Daoy (cell line): ENCODE measurements at places on chromosomes 4 and X. TPM values are rescaled to one million over a fixed set of nuclear protein-coding genes. Genes with fewer than 3 reads are reported as not detected.

DNA sequence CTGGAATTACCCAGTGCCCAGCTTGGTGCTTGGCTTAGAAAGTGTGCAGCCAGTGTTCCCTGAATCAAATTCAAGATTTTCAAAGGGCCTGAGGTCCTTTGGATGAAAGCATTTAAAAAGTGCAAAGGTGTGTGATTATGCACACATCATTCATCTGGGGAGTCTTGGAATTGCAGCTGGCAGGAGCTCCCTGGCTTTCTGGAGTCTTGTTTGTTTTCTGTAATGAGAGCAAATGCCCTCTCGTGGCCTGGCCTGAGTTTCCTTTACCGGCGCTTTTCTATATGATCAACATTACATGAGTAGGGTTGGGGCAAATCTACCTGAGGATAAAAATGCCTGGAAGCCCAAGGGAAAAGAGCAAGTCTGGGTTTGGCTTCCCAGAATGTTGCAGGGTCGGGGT is 24.6 kb upstream of the SORCS2 start:
- no peak for DNase-seq

DNA sequence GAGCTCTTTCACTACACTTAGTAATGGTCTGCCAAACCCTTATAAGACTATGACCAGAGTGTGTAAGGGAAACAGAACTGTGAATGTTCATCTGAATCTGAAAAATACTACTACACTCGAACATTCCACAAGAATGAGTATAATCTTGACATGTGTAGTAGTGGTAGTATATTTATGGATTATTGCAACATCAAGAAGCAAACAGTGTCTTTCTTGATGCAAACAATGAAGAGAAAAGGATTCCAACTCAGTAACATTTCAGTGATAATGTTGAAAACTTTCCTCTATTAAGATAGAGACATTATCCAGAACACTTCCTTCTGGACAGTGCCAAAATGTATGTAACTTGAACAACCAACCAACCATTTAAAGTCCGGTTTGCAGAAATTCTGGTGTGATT is 394.7 kb upstream of the CPEB2 start:
- no peak for DNase-seq

DNA sequence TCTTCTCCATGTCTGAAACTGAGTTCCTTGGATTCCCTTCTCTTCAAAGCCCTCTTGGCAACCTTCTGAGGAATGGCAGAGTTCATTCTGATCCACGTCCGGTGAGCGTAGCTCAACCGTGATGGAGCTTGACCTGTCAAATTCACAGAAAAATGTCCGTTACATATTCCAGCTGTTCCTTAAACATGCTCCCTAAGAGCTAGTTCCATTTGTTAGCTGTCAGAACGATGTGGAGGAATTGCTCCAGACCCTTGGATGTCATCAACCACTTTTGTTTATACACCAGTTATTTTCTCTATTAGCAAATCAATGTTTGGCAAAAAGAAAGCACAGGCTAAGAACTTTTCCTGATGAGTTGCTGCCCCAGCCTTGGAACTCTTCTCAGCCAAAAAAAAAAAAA is 50.1 kb downstream of the NHS start:
- DNase-seq: no peak

- DNase-seq: no peak
Observed at GRCh38 chr4:41750626-41751448, 2.3 kb upstream of the PHOX2B start.

CENPVL3 gene
- 4.0 and 8.2 TPM in 2 replicates for total RNA-seq

HSFX1 gene
- total RNA-seq: 0.17 and 1.3 TPM in 2 replicates

GRCh38 chr4:6840062-6840976 is 57.8 kb downstream of the KIAA0232 start:
- peak; percentile 47 for DNase-seq

- DNase-seq: peak; percentile 9
Observed at GRCh38 chr4:143482840-143483239, 30.7 kb upstream of the SMARCA5 start.

DNA sequence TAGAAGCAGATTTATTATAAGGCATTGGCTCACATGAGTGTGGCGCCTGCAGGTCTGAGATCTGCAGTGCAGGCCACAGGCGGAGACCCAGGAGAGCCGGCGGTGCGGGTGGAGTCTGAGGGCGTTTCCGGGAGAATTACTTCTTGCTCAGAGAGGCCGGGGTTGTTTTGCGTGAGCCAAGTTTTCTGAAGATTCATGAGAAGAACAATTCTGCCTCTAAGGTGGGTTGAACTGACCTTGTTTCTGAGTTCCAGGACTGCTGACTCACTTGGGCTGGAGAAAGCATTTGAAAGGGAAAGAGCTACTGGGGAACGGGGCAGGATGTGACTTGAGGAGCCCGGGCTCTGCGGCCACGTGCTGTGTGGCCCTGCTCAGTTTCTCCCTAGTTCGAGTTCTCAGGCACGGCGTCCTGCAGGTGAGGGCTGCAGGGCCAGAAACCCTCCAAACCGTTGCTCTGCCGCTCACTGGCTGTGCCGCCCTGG is 36.7 kb upstream of the SORCS2 start:
- DNase-seq: peak; percentile 37

GRCh38 chrX:136468391-136469103 is 19.2 kb upstream of the BRS3 start:
- DNase-seq: no peak

- no peak for DNase-seq
Observed at GRCh38 chr4:157727163-157727562, 445.7 kb downstream of the GASK1B start.

RGN gene
- total RNA-seq: not detected in 2 replicates

- no peak for DNase-seq
Observed at GRCh38 chr4:19823781-19824180, 427.9 kb upstream of the SLIT2 start.

DNA sequence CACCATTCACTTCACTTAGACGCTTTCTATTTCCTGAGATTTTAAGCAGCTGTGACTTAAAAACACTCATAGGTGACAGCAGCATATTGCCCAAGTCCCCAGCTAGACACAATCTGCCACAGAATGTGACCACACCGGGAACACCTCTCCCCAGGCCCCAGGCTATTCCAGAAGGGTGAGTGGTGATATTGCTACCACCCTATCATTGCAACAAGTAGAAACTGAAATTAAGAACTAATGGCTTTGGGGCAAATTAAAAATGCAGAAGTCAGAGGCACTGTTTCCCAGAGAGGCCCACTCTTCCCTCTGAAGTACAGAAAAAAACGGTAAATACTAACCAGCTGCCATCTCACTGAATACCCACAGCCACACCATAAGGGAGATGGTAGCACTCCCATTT is 35.0 kb downstream of the QDPR start:
- no peak for DNase-seq

DMRTC1 gene
- 0.46 TPM in 1 of 2 replicates, not detected in the other for total RNA-seq

DNA sequence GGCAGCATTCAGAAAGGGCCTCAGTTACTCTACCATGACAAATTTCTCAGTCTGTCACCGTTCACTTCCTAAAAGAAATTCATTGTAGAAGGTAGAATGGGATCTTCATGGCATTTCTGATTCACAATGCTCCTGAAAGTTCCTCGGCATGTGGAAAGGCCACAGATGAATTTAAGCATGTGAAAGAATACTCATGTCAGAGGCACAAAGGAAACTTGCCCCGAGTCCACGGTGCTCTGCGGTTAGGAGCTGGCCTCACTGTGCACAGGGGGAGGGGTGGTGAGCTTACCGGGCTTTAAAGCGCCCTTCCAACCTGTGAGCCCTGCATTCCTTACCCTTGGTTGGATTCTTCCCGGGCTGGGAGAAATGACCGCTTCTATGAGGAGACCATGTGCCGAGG is 9.3 kb downstream of the TKTL1 start:
- no peak for DNase-seq

DNA sequence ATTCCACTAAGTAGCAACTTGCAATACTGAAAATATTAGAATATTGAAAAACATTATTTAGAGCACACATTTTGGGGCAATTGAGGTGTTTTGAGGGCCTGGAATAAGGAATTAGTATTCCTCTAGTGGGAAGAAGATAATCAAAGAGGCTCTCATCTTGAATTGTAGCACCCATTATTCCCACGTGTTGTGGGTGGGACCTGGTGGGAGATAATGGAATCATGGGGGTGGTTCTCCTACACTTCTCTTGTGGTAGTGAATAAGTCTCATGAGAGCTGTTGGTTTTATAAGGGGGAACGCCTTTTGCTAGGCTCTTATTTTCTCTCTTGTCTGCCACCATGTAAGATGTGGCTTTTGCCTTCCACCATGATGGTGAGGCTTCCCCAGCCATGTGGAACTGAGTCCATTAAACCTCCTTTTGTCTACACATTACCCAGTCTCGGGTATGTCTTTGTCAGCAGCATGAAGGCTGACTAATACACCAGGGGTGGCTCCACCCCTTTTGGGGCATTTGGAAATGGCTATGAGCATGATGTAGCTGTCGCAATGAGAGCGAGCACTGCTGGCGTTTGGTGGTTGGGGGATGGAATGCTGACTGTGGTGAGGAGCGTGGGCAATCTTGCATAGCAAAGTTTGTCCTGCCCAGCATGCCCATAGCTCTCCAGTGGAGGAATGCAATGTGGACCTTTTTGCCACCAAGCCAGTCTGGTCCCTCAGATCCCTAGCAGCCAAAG is 308.2 kb downstream of the FRMPD4 start:
- peak; percentile 2 for DNase-seq

DRD5 gene
- total RNA-seq: not detected in 2 replicates

GRCh38 chr4:76087007-76087769 is 12.7 kb downstream of the ART3 start:
- peak; percentile 41 for DNase-seq

- DNase-seq: no peak
Observed at GRCh38 chr4:1029529-1029928, 18.1 kb downstream of the FGFRL1 start.

DNA sequence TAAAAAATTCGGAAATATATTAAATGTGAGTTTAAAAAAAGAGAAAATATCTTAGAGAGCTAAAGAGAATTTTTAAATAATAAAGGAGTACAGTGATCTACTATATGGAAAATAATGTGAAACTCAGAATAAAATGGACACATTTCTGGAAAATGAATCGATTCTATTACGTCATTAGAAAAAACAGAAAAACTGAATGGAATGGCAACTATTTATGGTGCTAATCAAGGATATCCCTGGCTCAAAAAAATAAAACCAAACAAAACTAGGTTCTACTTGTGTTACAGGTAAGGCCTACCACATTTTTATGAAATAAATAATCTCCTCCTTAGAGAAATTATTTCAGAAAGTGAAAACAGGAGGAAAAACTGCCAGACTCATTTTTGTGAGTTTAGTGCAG is 5.5 kb upstream of the SLC7A11 start:
- DNase-seq: no peak

- no peak for DNase-seq
Observed at GRCh38 chrX:110755061-110755460, 40.6 kb downstream of the CHRDL1 start.

DNA sequence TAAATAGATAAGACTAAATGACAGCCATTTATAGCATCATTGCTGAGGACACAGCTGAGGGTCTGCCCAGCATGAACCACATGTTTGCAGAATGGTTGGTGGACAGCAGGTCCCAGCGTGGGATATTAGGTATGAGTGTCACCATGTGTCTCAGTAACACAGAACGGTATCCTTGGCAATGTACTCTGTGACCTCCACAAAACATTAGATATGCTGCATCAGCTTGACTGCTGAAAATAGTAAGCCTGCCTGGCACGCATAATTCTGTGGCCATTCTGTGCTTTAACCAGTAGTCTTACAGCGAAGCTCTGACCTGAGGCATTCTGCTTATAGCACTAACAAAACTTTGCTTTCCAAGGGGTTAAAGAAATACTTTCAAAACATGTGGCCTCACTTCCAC is 32.0 kb downstream of the LIMCH1 start:
- peak; percentile 30 for DNase-seq

FGFBP2 gene
- total RNA-seq: not detected in 2 replicates

STATH gene
- total RNA-seq: not detected in 2 replicates

GRCh38 chrX:110015032-110015431 is 12.1 kb downstream of the TMEM164 start:
- DNase-seq: no peak

DNA sequence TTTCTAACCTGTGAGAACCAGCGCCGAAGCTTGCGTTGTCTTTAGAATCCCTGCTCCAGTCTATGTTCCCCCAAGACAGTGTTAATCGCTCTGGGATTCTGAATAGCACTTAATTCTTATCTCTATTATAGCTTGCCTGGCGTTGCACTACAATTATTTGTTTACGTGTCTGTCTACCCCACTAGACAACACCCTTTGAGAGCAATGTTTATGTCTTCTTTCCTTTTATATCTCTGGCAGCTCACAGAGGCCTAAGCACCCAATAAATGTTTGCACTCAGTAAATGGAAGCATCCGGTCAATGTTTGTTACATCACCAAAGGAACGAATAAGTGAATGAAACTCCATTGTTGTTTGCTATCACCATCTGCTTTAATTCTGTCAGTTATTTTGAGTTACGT is 4.8 kb upstream of the NHS start:
- DNase-seq: no peak

CXCL13 gene
- not detected in 2 replicates for total RNA-seq

- DNase-seq: no peak
Observed at GRCh38 chrX:115713460-115713859, 152.5 kb downstream of the PLS3 start.

- DNase-seq: no peak
Observed at GRCh38 chr4:168659741-168660465, 163.1 kb downstream of the PALLD start.

DNA sequence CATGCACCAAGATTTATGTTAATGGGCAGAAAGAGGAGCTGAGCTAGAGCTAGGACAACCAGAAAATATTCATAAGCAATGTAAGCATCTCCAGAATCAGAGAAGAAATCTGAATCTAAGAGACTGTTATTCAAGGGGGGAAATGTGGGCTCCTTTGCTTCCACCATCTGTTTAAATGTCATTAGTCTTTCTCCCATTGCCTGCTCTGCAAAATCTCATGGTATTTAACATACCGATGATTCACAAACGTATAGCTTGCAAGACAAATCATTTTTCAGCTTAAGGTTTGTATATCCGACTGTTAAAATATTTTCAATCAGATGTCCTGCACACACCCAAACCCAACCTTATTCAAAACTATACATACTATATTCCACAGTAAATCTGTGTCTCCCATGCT is 133.4 kb upstream of the TACR3 start:
- no peak for DNase-seq

DNA sequence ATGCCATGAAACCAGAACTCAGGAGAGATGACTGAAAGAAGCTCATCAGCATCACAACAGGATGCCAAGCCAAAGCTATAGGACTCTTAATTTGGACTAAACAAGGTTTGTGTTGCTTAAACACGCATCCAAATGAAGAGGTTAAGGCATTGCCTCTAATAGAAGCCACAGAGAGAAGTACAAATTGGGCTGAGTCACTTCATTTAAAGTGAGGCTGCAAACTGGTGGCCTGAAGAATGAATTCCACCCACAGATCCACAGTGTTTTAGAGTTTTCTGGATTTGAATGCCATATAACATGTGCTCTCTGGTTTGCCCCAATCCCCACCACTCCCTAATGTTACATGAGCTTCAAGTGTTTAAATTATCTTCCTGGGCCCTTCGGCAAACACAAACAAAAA is 103.5 kb downstream of the FIP1L1 start:
- DNase-seq: no peak

- peak; percentile 15 for DNase-seq
Observed at GRCh38 chrX:54181202-54181953, 1.7 kb downstream of the FAM120C start.
